EH (cell line): ENCODE measurements at places on chromosomes 2 and 18.
A peak's percentile ranks its signal among the peaks of the same experiment; 100 is the strongest.

- DNase-seq, result no peak
Observed at GRCh38 chr2:31286230-31286629, 52.3 kb downstream of the EHD3 start.

DNA sequence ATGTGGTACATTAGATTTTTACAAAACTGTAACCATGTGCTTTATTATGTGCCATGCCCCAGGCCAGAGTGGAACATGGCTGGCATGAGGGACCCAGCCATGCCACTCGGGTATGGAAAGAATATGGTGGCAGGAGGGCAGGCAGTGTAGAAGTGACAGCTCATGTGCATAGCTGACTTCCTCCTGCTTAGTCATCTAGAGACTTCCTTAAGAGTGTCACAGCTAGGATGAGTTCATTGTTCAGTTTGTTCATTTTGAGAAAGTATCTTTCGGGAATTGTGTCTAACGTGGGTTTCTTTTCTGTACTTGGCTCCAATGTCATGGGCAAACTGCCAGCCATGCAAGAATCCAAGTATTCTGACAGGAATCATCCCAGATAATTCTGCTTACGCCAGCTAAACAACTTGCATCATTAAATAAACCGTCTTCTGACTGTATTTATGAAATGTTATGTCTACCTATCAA, 94.3 kb upstream of the ITGB6 start:
- peak; percentile 95 for DNase-seq

DNA sequence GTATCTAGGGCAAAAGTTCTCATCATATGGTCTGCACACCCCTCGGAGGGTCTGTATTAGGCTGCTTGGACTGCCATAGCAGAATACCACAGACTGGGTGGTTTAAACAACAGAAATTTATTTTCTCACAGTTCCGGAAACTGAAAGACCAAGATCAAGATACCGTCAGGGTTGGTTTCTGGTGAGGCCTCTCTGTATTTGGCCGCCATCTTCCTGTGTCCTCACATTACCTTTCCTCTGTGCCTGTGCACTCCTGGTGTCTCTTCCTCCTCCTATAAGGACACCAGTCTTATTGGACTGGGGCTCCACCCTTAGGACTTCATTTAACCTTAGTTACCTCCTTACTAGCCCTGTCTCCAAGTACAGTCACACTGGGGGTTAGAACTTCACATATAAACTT, 132.5 kb downstream of the NCOA1 start:
- no peak for DNase-seq

GRCh38 chr2:233003658-233004555, 9.1 kb downstream of the NGEF start:
- no peak for DNase-seq

- DNase-seq, result peak; percentile 17
Observed at GRCh38 chr2:163171786-163172530, 333.4 kb upstream of the KCNH7 start.

GRCh38 chr18:78875016-78875777, 104.4 kb upstream of the SALL3 start:
- DNase-seq, result no peak

DNA sequence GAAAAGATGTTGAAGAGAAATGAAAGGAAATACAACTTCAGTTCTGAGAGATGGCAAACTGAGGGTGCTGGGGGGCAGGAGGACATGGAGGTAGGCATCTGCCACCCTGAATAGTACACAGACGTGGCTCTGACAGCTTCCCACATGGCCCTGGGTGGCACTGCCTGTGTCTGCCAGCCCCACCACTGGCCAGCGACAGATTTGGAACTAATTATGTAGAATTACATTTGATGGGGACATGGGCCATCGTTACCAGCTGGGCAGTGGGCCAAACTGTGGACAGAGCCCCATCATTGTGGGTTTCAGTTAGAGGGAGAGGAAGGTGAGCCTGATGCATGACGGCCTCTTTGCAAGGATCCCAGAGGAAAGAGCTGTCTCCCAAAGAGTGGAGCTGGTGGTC, 216.0 kb upstream of the HAAO start:
- no peak for DNase-seq

- DNase-seq, result no peak
Observed at GRCh38 chr2:118604371-118604770, 243.1 kb downstream of the EN1 start.

DNA sequence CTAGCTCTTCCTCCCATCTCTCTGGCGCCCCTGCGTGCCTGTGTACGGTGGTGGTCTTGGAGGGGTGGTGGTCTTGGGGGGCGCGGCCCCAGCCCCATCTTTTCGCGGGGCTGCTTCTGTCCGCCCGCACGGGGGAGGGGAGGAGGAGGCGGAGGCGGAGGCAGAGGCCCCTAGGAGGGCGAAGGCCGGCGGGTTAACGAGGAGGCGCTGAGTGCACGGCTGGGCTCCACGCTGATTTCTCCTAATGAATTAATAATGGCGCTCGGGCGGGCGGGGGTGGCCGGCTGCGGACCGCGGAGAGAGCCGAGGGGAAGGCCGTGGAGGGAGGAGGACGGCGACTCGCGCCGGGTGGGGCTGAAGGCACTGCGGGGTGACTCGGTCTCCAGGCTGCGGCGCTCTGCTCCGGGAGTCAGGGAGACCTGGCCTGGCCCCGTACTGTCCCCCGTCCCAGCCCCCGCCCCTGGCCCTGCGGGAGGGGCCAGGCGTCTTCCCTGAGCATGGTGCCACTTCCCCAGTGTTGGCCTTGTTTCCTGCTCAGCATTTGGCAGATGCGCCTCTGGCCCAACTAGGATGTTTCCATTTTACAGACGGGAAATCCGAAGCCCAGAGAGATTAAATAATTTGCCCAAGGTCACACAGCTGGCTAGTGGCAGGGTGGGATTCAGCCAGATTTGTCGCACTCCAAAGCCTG, 6.0 kb downstream of the GAREM2 start:
- DNase-seq, result peak; percentile 28

- no peak for DNase-seq
Observed at GRCh38 chr2:219772103-219772635, 144.7 kb downstream of the SLC4A3 start.

GRCh38 chr2:107542314-107542740, 284.4 kb upstream of the RGPD4 start:
- DNase-seq, result no peak
